ENCODE measurements at places on chromosomes 4 and X. TPM values are rescaled to one million over a fixed set of nuclear protein-coding genes. Genes with fewer than 3 reads are reported as not detected.

SCRG1 gene
- 0.88 TPM for total RNA-seq

GYPE gene
- 0.29 TPM for total RNA-seq

DNA sequence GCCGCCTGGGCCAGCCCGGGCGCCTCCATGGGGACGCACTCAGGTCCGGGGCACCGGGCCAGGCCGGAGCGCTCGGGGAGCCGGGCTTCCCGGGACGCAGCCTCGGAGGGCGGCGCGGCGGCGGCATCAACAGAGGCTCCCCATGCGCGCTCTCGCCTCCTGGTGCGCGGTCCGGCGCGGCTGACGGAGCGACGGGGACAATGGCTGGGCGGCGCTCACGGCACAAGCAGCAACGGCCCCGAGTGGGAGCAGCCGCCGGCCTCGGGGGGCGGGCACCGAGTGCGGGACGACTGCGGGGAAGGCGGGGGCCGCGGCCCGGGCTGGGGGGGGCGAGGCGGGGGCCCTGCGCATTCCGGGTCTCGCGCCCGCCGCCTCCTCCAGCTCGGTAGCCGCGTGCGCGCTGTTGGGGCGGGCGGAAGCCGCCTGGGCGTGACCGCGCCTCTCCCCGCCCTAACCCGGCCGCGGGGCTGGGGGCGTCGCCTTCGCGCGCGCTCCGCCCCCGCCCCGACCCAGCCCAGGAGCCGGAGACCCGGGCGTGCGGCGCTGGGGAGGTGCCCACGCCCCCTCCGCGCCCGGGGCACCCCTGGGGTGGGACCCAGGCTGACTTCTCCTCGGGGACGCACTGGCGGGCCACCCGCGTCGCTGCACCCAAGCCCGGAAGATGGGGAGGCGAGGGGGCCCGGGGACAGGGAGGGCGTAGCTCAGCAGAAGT lies at the start of gene PRKX:
PRKX (minus strand) TSS at position 425 of the 712 bp plus-strand sequence; CDS start at position 29, 396 bp downstream.
- DNase-seq, result peak; percentile 90

GRCh38 chr4:139922406-139923024 lies 231.5 kb downstream of the MAML3 start:
- DNase-seq, result no peak

GRCh38 chr4:11106190-11106589 lies 322.5 kb downstream of the HS3ST1 start:
- DNase-seq, result no peak

DNA sequence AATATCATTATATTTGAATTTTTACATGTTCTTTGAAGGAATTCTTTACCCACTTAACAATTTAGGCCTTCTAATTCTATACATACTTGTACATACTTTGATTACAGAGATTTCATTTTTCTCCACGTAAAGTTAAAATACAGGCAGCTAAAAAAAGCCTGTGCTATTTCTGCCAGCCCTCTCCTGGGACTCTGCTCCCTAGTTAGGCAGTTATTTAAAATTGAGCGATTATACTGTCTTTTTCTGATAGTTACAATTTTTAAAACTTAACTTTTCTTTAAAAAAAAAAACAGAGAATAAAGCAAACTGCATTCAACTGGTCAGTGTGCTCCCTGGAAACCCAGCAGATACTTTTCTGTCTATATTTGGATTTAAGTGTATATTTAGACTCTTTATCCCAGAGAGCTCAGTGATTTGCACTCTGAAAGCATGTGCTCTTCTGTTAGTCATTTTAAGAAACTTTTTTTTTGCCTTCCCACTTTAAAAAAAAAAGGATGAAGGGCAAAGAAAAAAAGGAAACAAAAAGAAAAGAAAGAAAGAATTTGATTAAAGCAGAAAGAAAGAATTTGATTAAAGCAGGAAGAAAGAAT lies 18.1 kb upstream of the FAM241A start:
- DNase-seq, result no peak
